Activated CD8-positive, alpha-beta memory T cell treated with anti-CD3 and anti-CD28 coated beads for 48 hours (primary cell): ENCODE measurements at places on chromosomes 7 and 10.

DNA sequence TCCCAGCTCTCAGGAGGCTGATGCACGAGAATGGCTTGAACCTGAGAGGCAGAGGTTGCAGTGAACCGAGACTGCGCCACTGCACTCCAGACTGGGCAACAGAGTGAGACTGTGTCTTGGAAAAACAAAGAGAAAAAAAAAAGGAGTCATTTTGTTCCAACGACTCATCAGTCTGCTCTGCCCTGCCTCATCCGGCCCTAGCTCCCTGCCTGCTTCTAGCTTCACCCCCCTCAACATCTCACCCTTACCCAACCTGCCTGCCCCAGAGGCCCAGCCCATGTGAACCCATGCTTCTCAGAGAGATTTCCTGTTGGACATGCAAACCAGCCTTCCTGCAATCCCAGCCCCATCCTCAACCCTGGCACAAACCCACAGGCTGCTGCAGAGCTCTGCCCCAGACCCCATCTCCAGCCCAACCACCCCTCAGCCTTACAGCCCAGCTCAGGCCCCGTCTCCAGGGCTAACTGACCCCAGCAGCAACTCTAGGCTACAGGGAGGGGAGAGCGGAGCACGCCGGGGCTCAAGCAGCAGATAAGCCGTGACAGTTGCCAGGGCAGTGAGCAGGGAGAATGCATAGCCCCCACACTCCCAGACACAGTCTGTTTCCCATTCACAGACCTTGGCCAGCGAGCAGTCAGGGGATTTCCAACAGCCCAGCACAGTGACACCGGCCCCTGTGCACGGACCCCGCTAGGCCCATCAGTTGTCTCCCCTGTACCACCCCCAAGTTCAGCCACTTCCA, 86.0 kb upstream of the KCTD7 start:
- DNase-seq = no peak

GRCh38 chr7:36300696-36301350, 88.8 kb upstream of the ANLN start:
- no peak for DNase-seq

GRCh38 chr7:136399385-136399784, 422.2 kb upstream of the MTPN start:
- no peak for DNase-seq

DNA sequence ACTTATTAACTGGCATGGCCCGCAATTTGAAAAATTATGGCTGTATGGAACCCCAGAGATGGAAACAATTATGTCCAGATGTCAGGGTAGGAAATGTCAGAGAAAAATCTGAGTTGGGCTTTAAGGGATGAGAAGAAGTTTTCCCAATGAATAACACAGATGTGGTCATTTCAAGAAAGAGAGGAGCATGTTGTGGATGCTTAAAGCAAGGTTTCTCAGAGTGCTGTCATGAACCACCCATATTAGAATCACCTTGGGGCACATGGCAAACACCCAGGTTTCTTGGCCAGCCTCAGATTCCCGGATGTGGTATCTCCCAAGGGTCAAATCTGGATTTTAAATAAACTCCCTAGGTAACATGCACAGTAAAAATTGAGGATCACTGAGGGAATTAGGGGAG, 43.6 kb downstream of the LAMB4 start:
- DNase-seq = no peak

DNA sequence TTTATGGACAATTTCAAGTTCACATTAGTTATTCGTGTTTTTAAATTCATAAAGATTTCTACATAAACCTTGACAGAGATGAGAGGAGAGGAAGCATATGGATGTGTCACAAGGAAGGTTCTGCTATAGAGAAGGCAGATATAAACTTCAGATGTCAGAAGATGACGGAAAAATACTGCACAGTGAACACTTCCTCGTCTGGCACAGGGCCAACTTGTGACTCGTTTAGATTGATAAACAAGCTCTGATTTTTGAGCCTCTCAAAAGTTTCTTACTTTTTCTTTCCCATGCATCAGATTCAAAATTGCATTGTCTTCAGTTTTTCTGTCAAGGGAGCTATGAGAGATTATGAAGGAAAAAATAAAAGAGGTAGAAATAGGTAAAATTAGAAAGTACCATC, 156.4 kb upstream of the MINDY3 start:
- no peak for DNase-seq

DNA sequence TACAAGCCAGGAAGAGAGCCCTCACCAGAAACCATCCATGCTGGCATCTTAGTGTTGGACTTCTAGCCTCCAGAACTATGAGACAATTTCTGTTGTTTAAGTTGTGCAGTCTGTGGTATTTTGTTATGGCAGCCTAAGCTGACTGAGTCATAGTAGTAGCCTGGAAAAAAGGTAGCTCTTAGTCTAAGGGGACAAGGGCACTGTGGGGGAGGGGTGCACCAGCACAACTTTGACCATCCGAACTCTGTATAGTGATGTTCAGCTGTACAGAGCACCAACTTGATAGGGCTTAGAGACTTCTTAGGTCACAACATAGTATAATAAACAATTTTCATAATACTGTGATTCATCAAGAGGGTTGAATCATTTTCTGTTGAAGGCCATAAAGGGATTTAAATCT, 14.3 kb downstream of the EIF4EBP2 start:
- no peak for DNase-seq

GRCh38 chr10:14173391-14173705, 157.4 kb downstream of the FRMD4A start:
- no peak for DNase-seq

DNA sequence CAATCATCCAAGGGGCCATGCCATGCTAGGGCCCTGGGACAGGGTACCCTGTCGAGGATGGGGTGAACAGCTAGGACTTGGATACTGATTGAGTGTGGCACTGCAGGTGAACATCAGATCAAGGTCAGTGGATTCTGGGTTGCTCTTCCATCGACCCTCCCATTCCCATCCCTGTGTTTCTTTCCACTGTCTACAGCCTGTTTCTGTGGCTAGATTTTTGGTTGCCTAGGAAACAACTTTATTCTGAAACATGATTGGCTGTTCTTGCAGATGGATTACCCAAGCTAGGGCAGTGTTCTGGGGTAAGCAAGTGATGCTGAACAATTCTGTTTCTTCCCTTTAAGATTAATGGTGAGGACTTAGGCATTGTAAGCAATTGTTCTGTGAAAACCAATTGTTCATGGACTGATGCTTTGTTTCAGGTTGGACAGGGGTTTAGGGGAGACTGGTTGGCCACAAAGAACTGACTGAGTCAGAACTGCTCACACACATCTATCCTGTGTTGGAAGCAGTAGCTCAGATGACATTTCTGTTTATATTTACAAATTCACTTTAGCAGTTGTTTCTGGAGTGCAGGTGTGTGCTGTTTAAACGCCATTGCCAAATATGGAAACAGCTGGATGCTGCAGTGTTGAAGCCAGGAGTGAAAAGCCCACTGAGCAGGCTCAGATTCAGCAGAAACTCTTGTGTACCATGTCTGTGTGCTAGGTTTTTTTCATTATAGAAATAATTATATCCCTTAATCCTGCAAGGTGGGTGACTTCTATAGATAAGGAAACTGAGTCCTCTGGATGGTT, 102.3 kb upstream of the BTBD16 start:
- DNase-seq = no peak

- DNase-seq = no peak
These were observed 45.6 kb downstream of the AP3M1 start for GRCh38 chr10:74104996-74105395.

GRCh38 chr10:67669978-67670377, 26.0 kb downstream of the CTNNA3 start:
- no peak for DNase-seq

GRCh38 chr10:47146572-47146971, 153.4 kb upstream of the GDF10 start:
- DNase-seq = no peak

DNA sequence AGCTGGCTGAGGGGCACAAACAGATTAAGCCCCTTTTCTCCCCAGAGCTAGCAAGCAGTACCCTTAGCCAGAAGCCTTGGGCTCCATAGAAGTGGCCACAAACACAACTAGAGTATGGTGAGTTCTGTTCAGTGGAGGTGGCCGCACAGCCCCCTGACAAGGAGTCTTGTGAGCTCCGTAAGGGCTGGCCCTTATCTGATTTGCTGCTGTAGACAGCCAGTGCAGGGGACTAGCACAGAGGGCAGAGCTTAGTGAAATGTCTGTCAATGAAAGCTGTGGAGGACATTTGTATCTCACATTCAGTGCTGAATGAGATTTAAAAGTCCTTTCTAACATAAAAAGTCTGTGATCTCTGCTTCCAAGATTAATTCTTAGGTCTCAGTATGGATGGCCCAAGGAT, 137.3 kb downstream of the AUTS2 start:
- DNase-seq = no peak

- no peak for DNase-seq
These were observed 422.8 kb downstream of the DPP6 start for GRCh38 chr7:154474903-154475520.

DNA sequence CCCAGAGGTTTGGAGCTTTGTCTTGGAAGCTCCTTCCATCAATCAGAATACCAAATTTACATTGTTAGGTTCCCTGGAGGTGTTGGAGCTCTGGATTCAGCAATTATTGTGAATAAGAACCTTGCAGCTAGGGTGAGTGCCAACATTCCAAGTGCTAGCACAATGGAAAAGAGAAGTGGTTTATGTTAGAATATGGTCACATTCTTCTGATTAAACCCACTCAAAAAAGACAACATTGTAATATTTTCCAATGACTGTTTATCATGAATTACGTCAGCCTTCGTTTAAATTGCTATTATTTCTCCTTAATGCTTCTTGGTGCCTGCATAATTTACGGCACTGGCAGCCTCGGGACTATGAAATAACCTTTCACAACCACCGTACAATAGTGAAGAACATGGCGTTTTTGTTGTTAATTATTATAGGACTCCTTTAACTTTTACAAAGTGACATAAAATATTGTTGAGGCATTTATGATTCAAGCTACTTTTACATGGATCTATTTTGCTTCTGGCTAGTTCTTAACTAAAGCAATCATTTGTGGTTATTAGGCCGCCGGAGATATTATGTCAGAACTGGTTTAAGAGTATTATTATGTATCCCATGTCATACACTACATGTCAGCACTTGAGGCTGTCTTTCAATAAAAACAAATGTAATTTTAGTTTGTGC, 117.7 kb downstream of the ARID5B start:
- no peak for DNase-seq
